ENCODE measurements at places on chromosomes 6 and 20. TPM values are rescaled to one million over a fixed set of nuclear protein-coding genes. Genes with fewer than 3 reads are reported as not detected.

SEL1L2 gene
- total RNA-seq = not detected

SYNDIG1 gene
- total RNA-seq = not detected

KIAA1755 gene
- total RNA-seq = not detected

BPIFA1 gene
- not detected for total RNA-seq

NOX3 gene
- not detected for total RNA-seq

DNA sequence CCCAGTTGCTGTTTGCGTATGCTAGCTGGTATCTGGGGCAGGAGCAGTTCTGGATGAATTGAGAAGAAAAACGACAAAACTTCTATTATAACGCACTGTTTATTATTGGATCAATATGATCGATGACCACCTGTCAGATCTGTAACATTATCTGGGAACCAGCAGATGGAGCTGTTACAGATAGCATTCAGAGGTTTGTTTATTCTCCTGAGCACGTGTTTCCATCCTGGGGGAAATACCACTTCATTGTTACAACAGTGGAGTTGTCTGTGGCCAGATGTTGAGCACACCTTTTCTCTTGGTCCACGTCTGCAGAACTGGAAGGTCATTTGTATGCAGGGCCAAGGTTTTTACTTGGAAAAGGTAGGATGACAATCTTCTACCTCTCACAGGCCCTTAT is 16.0 kb upstream of the NKX2-2 start:
- DNase-seq = peak; percentile 38
- no peaks in the 10 kb centered on the region for H3K4me1 ChIP-seq
- no peaks in the 10 kb centered on the region for H3K36me3 ChIP-seq
- H3K27ac ChIP-seq = no peak overlapping the region
- H3K27me3 ChIP-seq = peaks cover 19% of the 10 kb centered on the region

GRCh38 chr20:10137533-10137932 is 81.1 kb upstream of the SNAP25 start:
- no peak for DNase-seq
- H3K36me3 ChIP-seq = no peaks in the 10 kb centered on the region
- H3K27ac ChIP-seq = no peak overlapping the region
- H3K4me1 ChIP-seq = no peaks in the 10 kb centered on the region
- H3K27me3 ChIP-seq = peaks cover 5% of the 10 kb centered on the region

GRCh38 chr6:157651731-157652490 is 171.1 kb upstream of the SNX9 start:
- no peaks in the 10 kb centered on the region for H3K27me3 ChIP-seq
- no peaks in the 10 kb centered on the region for H3K36me3 ChIP-seq
- no peak overlapping the region for H3K27ac ChIP-seq
- DNase-seq = no peak
- H3K4me1 ChIP-seq = peaks cover 7% of the 10 kb centered on the region

GRCh38 chr6:25971187-25971821 is 8.7 kb downstream of the TRIM38 start:
- H3K27ac ChIP-seq = peak overlapping the region; percentile 59
- peak overlapping the region; percentile 39 for H3K4me3 ChIP-seq
- DNase-seq = peak; percentile 73
- peaks cover 38% of the 10 kb centered on the region for H3K36me3 ChIP-seq
- H3K4me1 ChIP-seq = peaks cover 19% of the 10 kb centered on the region

- H3K4me1 ChIP-seq = no peaks in the 10 kb centered on the region
- DNase-seq = no peak
- H3K4me3 ChIP-seq = no peak overlapping the region
Observed at GRCh38 chr6:133392015-133392414, 150.9 kb downstream of the EYA4 start.

DNA sequence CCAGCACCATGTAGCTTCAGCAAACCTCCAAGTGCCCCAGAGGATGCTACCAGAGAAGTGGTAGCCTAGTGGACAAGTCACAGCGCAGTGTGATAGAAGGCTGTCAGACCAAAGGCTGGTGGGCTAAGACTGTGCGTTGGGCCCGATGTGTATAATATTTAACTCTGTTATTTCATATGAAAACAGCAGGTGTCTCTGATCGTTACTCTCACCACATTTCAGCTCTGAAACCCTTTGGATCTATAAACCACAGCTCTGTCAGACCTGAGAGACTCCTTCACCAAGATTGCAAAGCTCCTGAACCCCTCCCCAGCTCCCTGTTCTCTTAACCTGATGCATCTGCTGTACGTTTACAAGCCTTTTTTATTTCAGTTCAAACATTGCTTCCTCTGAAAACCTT is 43.8 kb downstream of the ISM1 start:
- DNase-seq = no peak
- H3K27ac ChIP-seq = no peak overlapping the region
- no peak overlapping the region for H3K4me3 ChIP-seq
- no peaks in the 10 kb centered on the region for H3K36me3 ChIP-seq

- no peak overlapping the region for H3K27ac ChIP-seq
- H3K27me3 ChIP-seq = 0 out of 2 replicates have a peak, but pooled peaks cover 7% of the 10 kb centered on the region
- H3K36me3 ChIP-seq = no peaks in the 10 kb centered on the region
- no peaks in the 10 kb centered on the region for H3K4me1 ChIP-seq
- DNase-seq = no peak
- no peak overlapping the region for H3K4me3 ChIP-seq
Observed at GRCh38 chr20:9829835-9830234, 9.0 kb downstream of the PAK5 start.

- H3K36me3 ChIP-seq = no peaks in the 10 kb centered on the region
- no peak overlapping the region for H3K4me3 ChIP-seq
- no peaks in the 10 kb centered on the region for H3K27me3 ChIP-seq
- H3K27ac ChIP-seq = no peak overlapping the region
Observed at GRCh38 chr6:87745966-87746721, 44.1 kb upstream of the AKIRIN2 start.

GRCh38 chr6:36851626-36852025 is 12.4 kb upstream of the CPNE5 start:
- no peak overlapping the region for H3K27ac ChIP-seq
- no peaks in the 10 kb centered on the region for H3K4me1 ChIP-seq
- no peaks in the 10 kb centered on the region for H3K27me3 ChIP-seq
- H3K4me3 ChIP-seq = no peak overlapping the region

DNA sequence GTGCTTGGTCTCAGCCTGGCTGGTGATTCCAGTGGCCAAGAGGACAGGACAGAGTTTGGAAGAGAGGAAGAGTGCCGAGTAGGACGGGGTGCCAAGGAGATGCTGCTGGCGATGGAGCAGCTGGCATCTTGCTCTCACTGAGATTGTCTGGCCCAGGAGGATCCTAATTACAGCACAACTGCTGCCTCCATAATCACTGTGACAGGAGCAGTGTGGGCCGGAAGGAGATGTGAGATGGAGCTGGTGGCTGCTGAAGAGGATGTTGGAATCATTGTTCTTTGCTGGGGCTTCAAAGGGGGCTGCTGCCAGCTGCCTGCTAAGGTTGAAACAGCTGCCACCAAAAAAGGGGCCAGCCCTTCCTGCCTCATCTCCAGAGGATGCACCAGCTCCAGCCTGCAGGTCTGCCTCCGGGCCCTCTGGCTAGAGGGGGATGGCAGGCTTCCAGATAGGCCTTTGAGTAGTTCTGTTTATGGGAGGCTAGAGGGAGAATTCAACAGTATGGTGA is 214.4 kb downstream of the RNF144B start:
- no peak for DNase-seq
- no peak overlapping the region for H3K27ac ChIP-seq
- H3K4me1 ChIP-seq = no peaks in the 10 kb centered on the region
- H3K27me3 ChIP-seq = no peaks in the 10 kb centered on the region
- H3K36me3 ChIP-seq = no peaks in the 10 kb centered on the region

DNA sequence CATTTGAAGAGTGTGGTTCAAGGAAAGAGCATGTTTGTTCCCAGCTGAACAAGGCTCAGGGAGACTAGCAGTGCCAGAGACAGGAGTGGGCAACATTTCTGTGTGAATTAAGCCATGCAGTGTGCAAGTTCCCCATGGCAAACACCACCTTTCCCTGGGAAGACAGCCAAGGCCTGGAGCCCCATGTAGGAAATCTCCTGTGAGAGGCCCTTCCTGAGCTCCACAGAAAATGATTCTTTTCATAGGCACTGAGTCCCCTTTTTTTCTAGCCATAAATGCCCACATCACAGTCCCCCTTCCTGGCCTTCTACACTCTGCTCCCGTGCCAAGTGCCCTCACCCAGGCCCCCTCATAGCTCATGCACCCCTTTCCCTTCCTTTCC is 11.8 kb upstream of the TRAM2 start:
- H3K27ac ChIP-seq = no peak overlapping the region
- H3K36me3 ChIP-seq = no peaks in the 10 kb centered on the region
- no peak for DNase-seq
- H3K4me3 ChIP-seq = no peak overlapping the region

- H3K4me3 ChIP-seq = no peak overlapping the region
- H3K4me1 ChIP-seq = peaks cover 23% of the 10 kb centered on the region
- H3K27ac ChIP-seq = no peak overlapping the region
- H3K27me3 ChIP-seq = no peaks in the 10 kb centered on the region
Observed at GRCh38 chr6:107493158-107494057, 3.5 kb downstream of the SOBP start.

DNA sequence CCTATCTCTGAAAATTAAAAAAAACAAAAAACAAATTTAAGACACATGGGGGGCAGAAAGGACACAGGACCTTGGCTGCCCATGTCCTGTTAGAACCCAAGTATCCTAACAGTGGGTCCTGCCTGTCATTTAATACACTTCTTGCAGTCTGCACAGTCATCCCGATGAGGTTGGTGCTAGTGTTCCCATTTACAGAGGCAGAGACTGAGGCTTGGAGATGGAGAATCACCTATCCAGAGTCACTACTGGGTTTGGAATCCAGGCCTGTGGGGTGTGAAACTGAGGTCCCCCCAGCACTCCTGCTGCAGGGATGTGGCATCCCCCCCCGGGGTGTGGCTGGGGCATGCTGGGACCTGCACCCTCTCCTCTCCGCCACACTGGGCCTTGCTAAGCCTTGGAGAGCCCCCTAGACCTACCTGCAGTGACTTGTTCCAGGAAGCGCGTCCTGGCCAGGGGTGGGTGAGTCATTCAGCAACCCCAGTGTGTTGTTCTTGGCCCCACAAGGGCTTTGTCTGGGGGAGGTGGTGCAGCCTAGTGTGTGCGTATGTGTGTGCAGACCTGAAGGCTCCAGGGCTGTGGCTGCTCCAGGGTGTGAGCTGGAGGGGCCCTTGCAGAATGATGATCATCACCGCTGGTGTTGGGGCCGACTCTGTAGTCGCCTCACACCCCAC is 49.7 kb downstream of the BCAS4 start:
- peak overlapping the region; percentile 26 for H3K4me3 ChIP-seq
- H3K36me3 ChIP-seq = no peaks in the 10 kb centered on the region
- H3K4me1 ChIP-seq = peaks cover 35% of the 10 kb centered on the region
- DNase-seq = peak; percentile 67
- H3K27me3 ChIP-seq = no peaks in the 10 kb centered on the region
- H3K27ac ChIP-seq = peak overlapping the region; percentile 49

GRCh38 chr20:47421076-47421475 is 64.6 kb upstream of the ZMYND8 start:
- no peak overlapping the region for H3K4me3 ChIP-seq
- no peaks in the 10 kb centered on the region for H3K27me3 ChIP-seq
- H3K4me1 ChIP-seq = peaks cover 14% of the 10 kb centered on the region
- no peak overlapping the region for H3K27ac ChIP-seq

DNA sequence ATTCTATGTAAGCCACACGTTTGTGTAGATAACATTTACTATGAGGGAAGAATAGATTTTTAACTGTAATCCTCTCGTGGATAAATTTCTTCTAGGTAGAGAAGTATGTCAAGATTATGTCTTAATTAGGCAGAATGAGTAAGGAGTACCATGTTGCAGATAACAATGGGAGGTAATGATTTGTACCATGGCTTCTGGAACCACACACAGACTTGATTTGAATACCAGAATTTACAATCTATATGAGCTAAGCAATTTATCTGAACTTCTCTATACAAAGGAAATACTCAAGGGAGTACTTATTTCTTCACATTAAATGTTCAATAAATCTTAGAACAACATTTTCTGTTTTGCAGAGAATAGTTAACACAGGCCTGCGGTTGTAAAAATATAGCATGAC is 51.5 kb downstream of the RPS12 start:
- no peak overlapping the region for H3K4me3 ChIP-seq
- H3K36me3 ChIP-seq = no peaks in the 10 kb centered on the region
- no peak overlapping the region for H3K27ac ChIP-seq
- no peak for DNase-seq
- no peaks in the 10 kb centered on the region for H3K4me1 ChIP-seq

DNA sequence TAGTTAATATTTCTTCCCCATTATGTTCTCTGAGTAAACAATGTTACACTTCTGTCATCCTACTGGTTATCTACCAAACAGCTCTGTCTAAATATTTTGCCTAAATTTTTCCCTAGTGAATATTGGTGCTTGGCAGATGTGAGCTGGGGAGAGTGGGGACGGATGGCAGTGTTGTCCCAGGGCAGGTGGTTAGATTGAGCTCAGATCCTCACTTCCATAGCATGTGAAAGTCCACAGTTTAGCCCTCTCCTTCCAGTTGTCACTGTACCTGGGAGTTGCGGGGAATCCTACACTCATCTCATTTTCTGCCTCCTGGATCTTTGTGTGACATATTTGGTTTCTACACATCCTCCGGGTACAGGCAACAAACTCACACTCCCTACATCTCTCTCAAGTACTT is 484.9 kb downstream of the EPM2A start:
- DNase-seq = no peak
- no peak overlapping the region for H3K27ac ChIP-seq
- H3K36me3 ChIP-seq = no peaks in the 10 kb centered on the region
- no peaks in the 10 kb centered on the region for H3K27me3 ChIP-seq
